Hematopoietic multipotent progenitor cell treated with erythropoietin and hydrocortisone succinate and interleukin-3 and kit ligand, for 6 days (in vitro differentiated cells): ENCODE measurements at places on chromosomes 11 and 22.

DNA sequence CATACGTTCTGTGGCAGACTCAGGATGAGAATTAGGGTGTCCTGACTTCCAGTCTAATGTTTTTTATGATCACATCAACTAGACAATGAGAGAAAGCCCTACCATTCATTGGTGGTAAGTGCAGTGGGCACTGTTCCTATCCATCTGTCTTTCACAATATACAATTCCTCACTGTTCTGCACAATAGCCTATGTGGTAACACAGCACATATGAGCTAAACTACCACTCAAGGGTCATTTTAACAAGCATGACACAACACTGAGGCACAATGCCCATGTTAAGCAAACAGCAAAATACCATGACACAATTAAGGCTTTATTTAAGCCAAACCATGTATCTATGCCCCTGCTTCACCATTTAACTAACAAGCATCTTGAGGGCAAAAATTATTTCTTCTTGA is 52.3 kb downstream of the SIK3 start:
- no peak for DNase-seq

GRCh38 chr11:35106595-35106994 is 32.4 kb upstream of the CD44 start:
- DNase-seq: no peak

DNA sequence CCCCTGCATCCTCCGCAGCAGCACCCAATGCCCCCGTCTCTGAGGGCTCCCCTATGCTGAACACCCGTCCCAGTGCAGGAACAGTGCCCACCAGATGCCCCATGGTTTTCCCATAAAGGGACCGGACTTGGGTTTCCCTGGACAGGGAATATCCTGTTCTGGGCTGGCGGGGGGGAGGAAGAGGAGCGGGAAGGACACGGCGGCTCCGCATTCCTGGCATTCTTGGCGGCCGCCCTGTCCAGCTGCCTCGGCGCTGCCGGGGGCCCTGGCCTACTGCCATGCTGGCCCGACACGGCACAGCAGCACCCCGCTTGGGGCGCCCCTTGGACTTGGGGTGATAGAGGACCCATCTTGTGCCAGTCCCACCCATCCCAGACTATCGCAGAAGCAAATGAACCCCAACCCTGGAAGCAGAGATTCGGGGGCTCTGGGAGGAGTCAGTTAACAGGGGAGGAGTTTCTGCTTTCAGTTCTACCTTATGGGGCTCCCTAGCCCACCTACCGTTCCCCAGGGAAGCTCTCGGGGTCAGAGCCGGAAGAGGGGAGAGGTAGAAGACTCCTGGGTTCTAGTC is 23.7 kb upstream of the CBX7 start:
- DNase-seq: no peak

DNA sequence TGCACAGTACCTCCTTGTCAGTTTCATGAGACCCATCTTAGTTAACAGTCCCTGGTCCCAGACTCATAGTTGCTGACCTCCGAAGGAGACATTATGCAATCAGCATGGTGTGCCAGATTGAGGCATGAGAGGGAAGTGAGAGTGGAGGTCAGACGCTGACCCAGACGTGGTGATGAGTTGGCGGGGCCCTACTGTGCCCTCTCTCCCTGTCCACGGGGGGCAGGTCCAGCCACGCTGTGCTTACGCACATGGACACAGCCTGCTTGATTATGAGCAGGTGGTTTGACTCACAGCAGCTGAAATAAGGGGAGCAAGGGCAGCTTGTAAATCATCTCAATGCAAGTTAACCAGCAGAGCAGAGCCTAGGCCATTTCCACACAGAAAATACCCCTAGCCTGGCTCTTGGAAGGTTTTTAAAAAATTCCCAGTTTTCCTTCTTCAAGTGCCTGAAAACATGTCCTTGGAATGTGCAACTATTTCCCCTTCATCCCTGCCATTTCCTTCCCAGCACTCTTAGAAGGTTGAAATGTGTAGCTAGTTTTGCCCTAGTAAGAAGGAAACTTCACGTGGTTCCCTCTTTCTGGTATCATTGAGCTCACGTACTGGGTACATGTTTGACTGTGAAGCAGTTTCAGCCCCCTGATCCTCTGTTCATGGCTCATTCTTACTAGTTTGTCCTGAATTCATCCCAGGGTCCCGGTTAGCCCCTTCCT is 122.6 kb upstream of the SORL1-AS1 start:
- no peak for DNase-seq

DNA sequence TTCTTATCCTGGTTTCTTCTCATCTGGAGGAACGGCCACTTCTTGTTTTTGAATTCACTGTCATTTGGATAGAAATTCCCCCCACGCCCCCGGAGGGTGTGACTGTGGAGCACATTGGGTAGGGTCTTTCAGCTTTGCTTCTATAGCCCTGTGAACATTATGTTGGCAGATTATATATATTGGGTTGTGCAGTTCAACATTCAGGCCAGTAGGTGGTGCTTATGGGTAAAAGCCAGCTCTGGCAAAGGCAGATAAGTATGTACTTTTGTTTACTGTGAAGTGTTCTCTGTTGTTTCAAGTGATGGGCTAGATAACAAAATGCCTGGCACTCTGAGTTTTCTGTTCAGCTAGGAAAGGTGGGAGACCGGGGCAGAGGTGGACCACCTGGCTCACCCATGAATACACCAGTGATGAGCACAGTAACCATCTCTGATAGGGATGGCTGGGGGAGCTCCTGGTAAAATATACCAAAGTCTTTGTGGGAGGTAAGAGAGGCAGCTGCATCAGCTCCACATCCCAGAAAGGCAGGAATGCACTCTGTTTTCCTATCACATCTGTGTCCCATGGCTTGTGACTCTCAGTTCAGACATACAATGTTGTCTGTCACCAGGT is 1348.2 kb upstream of the RAG2 start:
- peak; percentile 77 for DNase-seq

- no peak for DNase-seq
These were observed 29.6 kb downstream of the CTSC start for GRCh38 chr11:88307749-88308425.

DNA sequence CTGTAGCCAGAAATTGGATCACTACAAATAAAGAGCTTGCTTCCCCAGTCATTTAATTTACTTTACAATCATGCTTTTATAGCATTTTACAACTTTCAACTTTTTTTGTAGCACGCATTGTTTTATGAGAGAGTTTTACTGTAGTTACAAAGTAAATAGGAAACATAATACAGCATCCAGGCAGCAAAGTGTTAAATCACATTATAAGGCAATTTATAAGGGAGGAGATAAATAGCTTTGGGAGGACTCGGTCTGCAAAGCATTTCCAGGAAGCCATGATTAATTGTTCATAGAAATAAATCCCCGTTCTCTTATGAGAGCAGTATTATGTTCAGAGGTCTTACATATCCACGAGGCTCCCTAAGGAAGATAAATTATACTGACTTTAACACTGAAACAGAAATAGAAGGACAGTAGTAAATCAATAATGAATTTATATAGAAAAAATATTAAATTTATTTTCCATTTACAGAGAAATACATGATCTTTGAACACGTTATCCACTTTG is 792.6 kb upstream of the RAG2 start:
- DNase-seq: no peak
